ENCODE measurements at places on chromosomes 13 and 19.

- DNase-seq: no peak
Measured at GRCh38 chr13:89279374-89279773, 1608.2 kb downstream of the SLITRK5 start.

GRCh38 chr19:13029893-13030292 is 34.6 kb downstream of the NFIX start:
- no peak for DNase-seq

DNA sequence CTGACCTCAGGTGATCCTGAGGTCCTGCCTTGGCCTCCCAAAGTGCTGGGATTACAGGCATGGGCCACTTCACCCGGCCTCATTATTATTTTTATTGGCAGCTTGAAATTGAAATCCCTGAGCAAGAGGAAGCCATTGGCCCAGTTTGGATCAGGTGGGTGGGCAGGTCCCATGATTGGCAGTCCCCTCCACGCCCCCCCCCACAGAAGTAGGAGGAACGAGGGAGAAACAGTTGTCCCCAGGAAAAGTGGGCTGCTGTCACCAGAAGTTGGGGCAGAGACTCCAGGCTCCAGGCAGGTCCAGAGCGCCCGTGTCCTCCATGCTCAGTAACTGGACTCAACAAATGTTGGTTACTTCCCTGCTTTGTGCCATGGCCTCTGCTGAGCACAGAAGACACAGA is 70.4 kb downstream of the SIPA1L3 start:
- no peak for DNase-seq

DNA sequence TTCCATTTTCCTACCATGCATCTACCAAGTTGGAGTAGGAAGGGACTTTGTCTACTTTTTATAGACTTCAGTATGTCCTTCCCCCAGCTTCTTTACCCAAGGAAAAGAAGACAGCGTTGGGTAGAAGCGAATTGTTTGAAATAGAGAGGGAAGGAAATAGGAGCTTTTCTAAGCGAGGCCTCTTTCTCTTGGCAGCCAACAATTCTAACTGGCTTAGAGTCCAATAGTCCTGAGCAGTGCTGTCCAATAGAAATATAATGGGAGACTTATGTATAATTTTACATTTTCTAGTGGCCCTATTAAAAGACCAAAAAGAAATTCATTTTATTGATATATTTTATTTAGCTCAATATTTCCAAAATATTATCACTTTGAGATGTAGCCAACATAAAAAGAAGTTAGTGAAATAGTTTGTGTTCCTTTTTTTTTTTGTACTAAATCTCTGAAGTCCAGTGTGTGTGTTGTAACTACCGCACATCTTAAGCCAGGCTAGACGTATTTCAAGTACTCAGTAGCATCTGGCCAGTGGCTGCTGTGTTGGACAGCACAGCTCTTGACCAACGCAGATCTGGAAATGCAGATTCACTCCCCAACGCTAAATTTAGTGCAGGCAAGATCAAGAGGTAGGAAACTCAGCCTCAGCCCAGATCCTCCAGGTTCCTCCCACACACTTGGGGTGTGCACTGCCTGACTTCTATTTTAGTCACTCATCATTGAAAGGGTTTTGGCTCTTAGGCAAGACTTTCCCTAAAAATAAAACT is 179.2 kb downstream of the SHISA2 start:
- no peak for DNase-seq

GRCh38 chr19:38194061-38194701 is 29.8 kb downstream of the DPF1 start:
- no peak for DNase-seq

- no peak for DNase-seq
Measured at GRCh38 chr19:18173054-18173571, 500 bp upstream of the IFI30 start.

GRCh38 chr13:69856331-69856730 is 251.3 kb upstream of the ATXN8OS start:
- no peak for DNase-seq

GRCh38 chr19:34985249-34986022 is 14.7 kb upstream of the GRAMD1A start:
- no peak for DNase-seq

- no peak for DNase-seq
Measured at GRCh38 chr13:51525567-51526167, 58.6 kb upstream of the WDFY2 start.

GRCh38 chr19:1395194-1396018 is 5.9 kb downstream of the GAMT start:
- DNase-seq: no peak

GRCh38 chr19:1084024-1084868 is 10.9 kb downstream of the POLR2E start:
- no peak for DNase-seq

DNA sequence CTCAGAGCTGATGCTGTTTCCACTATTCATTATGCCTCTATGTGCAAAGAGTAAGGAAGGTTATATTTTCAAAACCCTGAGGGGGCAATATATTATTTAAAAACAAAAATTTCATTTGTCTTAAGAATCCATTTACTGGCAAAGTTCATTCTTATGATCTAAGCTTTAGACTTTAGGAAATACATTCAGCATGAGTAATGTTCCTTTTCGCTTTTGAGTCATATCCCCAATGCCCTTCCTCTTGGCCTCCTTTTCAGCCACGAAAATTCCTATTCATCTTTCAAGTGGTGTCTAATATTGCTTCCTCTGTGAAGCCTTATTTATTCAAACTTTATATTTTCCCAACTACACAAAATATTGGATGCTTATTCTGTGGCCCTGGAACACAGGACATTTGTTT is 1317.0 kb downstream of the PCDH9 start:
- DNase-seq: no peak

GRCh38 chr13:20461860-20462532 is 63.7 kb downstream of the CRYL1 start:
- no peak for DNase-seq

DNA sequence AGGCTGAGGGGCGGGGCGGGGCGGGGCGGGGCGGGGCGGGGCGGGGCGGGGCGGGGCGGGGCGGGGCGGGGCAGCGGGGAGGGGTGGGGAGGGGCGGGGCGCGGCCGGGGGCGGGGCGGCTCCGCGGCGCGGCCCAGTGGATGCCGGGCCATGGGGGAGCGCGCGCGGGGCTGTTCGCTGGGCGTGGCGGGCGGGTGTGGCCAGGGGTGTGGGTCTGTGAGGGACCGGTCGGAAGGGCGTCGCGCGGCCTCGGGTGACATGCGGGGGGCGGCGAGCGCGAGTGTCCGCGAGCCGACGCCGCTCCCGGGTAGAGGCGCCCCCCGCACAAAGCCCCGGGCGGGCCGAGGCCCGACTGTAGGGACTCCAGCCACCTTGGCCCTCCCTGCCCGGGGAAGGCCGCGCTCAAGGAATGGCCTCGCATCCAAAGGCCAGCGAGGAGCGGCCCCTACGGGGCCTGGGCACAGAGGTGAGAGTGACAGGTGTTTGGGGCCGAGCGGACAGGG is at the start of gene ZFP28:
TSS of gene ZFP28 (plus strand) at position 188 of the 503 bp plus-strand sequence. CDS start at position 259, 71 bp downstream.
- DNase-seq: peak; percentile 62

GRCh38 chr13:78102121-78102677 is 183.6 kb upstream of the EDNRB start:
- DNase-seq: no peak

GRCh38 chr13:20461481-20461859 is 64.2 kb downstream of the CRYL1 start:
- peak; percentile 26 for DNase-seq

DNA sequence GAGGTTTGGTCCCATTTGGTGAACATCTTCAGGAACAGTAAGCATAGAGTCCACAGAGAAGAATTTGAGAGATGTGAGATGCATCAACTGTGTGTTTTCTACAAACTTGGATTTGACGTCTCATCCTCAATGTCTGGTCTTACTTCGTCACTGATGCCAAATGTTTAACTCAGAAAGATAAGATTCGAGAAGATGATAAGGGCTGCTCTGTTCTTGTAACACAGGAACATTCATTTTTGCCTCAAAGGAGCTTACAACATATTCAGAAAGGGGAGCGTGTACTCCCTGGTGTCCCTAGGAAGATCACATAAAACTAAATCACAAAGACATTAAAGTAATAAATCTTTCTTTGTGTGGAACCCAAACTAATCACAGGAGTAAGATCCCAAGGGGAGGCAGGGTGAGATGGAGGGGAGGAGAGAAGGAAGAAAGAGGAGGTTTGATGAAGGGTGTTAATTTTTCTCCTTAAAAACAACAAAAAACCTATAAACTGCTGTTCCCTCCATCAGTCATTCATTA is 247.7 kb upstream of the IRS2 start:
- no peak for DNase-seq

GRCh38 chr19:658916-659839 is 3.8 kb downstream of the RNF126 start:
- no peak for DNase-seq

DNA sequence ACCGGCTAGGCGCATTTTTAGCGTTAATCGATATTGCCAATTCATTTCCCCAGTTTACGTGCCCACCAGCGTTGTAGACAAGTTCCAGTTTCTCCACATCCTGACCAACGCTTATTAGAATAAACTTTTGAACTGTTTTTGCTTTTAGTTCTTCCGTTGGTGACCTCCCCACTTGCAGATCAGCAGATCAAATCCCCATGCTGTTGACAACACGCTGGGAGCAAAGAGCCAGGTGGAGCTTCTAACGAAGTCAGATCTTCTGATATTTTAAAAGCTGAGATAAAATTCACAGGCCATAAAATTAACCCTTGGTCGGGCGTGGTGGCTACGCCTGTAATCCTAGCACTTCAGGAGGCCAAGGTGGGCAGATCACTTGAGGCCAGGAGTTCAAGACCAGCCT is 21.2 kb downstream of the RCN3 start:
- no peak for DNase-seq

GRCh38 chr13:114109641-114110041 is 22.8 kb downstream of the RASA3 start:
- peak; percentile 31 for DNase-seq

GRCh38 chr13:106276876-106277275 is 258.6 kb downstream of the EFNB2 start:
- DNase-seq: no peak

DNA sequence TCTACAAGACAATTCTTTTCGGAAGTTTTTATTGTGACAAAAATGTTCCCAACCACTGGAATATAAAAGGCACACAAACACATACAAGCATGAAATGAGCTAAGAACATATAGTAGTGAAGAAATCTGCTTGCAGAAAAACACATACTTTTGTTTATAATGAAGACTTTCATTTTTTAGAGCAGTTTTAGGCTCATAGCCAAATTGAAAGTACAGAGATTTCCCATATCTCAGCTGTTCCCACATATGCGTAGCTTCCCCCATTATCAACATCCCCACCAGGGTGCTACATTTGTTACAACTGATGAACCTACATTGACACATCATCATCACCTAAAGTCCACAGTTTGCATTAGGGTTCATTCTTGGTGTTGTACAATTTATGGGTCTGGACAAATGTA is 249.4 kb downstream of the KCTD12 start:
- DNase-seq: no peak

- no peak for DNase-seq
Measured at GRCh38 chr13:70714993-70715392, 606.7 kb upstream of the KLHL1 start.

DNA sequence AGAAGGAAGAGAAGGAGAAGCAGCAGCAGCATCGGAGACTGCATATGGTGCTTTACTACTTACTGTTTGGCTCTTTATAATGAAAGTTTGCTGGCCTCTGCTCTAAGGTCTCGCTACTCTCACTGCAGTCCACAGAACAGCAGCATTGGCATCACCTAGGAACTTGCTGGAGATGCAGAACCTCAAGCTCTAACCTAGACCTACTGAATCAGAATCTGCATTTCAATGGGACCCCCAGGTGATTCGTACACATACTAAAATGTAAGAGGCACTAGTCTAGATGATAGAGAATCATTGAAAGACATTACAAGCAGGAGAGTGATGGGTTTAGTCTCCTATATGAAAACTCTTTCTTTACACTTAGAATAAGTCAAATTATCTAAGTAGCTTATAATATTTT is 270.6 kb downstream of the KLF5 start:
- DNase-seq: no peak

- no peak for DNase-seq
Measured at GRCh38 chr19:10036601-10037071, 23.4 kb downstream of the RDH8 start.

GRCh38 chr13:32056316-32056715 is 24.7 kb downstream of the FRY start:
- DNase-seq: no peak

- DNase-seq: no peak
Measured at GRCh38 chr13:27644302-27644701, 22.6 kb downstream of the POLR1D start.

- no peak for DNase-seq
Measured at GRCh38 chr13:75415694-75416093, 66.3 kb downstream of the TBC1D4 start.

- DNase-seq: no peak
Measured at GRCh38 chr13:95352486-95352885, 51.2 kb upstream of the ABCC4 start.

DNA sequence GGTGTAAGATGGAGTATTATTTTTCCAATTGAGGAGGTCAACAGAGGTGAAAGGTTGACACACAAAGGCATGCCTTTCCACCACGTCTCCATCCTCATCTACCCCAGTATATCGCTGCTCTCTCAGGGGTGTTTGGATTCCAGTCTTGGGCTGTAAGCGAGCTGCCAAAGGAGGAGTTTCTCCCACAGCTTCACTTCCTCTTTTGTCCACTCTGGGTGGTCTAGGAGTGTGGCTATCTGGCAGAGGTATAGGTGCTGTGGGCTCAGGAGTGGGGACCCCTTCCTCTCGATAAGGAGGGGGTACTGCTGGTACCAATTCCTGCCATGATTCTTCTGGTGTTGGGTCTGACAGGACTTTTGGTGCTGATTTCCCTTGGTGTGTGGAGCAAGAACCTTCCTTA is 39.4 kb downstream of the ZNF846 start:
- no peak for DNase-seq

DNA sequence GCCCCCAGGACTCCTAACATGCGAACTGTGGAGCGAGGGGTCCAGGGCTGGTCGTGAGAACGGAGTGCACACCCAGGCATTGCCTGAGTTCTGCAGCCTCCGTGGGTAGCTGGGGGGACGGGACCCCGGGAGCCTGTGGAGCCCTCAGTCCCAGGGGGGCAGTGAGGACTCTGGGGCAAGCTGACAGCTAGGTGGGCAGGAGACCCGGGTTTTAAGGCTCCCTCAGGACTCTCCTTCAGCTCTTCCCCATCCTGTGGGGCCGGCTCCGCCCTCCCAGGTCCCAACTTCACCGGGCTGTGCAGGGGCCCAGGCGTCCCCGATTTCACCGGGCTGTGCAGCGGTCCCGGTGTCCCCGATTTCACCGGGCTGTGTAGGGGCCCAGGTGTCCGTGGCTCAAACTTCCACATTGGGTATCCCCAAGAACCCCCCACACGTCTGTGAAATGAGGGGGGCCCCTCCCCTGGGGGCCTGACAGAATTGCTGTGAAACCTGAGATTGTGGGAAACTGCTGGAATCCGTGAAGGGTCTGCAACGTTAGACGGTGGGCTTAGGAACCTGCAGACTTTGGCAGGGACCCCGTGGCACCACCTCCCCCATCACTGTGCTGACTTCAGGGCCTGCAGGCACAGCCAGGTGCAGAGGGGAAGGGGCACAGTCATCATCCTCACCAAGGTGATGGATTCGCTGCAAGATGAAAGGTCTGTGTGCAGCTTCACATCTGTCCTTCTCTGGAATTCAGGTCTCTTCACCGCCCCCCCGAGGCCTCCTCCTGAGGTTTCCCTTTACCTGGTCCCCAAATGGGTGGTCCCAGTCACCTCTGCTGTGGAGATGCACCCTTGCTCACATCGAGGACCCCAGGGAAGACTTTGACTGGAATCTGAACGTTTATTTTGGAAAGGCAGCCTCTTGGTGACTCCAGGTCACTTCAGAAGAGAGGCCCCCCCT is 73.2 kb upstream of the MCF2L start:
- no peak for DNase-seq

- DNase-seq: no peak
Measured at GRCh38 chr19:3344608-3345598, 21.5 kb upstream of the NFIC start.

GRCh38 chr13:98504371-98504963 is 72.4 kb downstream of the STK24 start:
- no peak for DNase-seq
